GM12878 (cell line): ENCODE measurements at places on chromosomes 5 and 9. TPM values are rescaled to one million over a fixed set of nuclear protein-coding genes. Genes with fewer than 3 reads are reported as not detected.

DNA sequence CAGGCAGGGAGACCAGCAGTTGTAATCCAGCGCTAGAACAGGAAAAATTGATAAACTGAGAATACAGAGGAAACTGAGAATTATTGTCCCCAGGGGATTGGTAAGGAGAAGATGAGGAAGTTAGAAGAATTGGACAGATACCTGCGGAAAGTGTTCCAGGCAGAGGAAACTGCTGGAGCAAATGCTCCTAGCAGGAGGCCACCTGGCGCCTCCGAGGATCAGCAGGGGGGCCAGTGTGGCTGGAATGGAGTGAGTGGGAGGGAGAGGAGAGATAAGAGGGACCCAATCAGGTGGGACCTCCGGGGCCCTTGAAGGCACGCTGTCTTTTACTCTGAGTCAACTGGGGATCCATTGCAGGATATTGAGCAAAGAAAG, 695 bp upstream of the ANXA6 start:
- DNase-seq, result no peak

Gene PSAT1
- total RNA-seq, result 44.5 and 47.2 TPM in 2 replicates

Gene LEAP2
- total RNA-seq, result 1.5 and 2.7 TPM in 2 replicates

Gene DRD1
- total RNA-seq, result not detected in 2 replicates
